Subcutaneous preadipocyte (primary cell): ENCODE measurements at places on chromosomes 6 and 20. TPM values are rescaled to one million over a fixed set of nuclear protein-coding genes. Genes with fewer than 3 reads are reported as not detected.

The GJA10 gene
- not detected in 2 replicates for total RNA-seq

The C6orf118 gene
- under 0.01 TPM in 1 of 2 replicates, not detected in the other for total RNA-seq

The UST gene
- total RNA-seq: 16.2 and 19.5 TPM in 2 replicates

The COL11A2 gene
- under 0.01 and 0.20 TPM in 2 replicates for total RNA-seq

The ADGRF4 gene
- total RNA-seq: not detected in 2 replicates

The DEFB129 gene
- total RNA-seq: not detected in 2 replicates

The RNF182 gene
- 1.8 and 5.5 TPM in 2 replicates for total RNA-seq

The SAMD5 gene
- total RNA-seq: not detected in 2 replicates

The MUC21 gene
- not detected in 2 replicates for total RNA-seq

The VGLL2 gene
- total RNA-seq: not detected in 2 replicates

The FAM83C gene
- total RNA-seq: not detected in 2 replicates

The OR12D3 gene
- not detected in 2 replicates for total RNA-seq

The PSORS1C1 gene
- 0.37 and 0.39 TPM in 2 replicates for total RNA-seq

The LCA5 gene
- 2.9 TPM in 2 replicates for total RNA-seq

The DNAH8 gene
- not detected in 2 replicates for total RNA-seq

The HLA-DRB5 gene
- not detected in 2 replicates for total RNA-seq

The TXLNB gene
- total RNA-seq: not detected in 2 replicates

The CLDN20 gene
- total RNA-seq: not detected in 2 replicates

The RAET1L gene
- not detected in 2 replicates for total RNA-seq

The REPS1 gene
- total RNA-seq: 52.2 and 88.8 TPM in 2 replicates

The SPATA25 gene
- 1.4 and 1.5 TPM in 2 replicates for total RNA-seq

The TRIM40 gene
- not detected in 2 replicates for total RNA-seq

The PNPLA1 gene
- total RNA-seq: not detected in 2 replicates

The MRAP2 gene
- total RNA-seq: 1.4 and 2.2 TPM in 2 replicates

The TGM2 gene
- 2.9 and 5.3 TPM in 2 replicates for total RNA-seq

The COL19A1 gene
- total RNA-seq: under 0.01 and 0.39 TPM in 2 replicates

The KCNK16 gene
- not detected in 2 replicates for total RNA-seq
